H7 (cell line): ENCODE measurements at places on chromosomes 5 and 9. TPM values are rescaled to one million over a fixed set of nuclear protein-coding genes. Genes with fewer than 3 reads are reported as not detected.
A peak's percentile ranks its signal among the peaks of the same experiment; 100 is the strongest.

The CATSPER3 gene
- total RNA-seq = 0.07 TPM in 1 of 2 replicates, not detected in the other

The PLPP7 gene
- total RNA-seq = 8.2 and 8.8 TPM in 2 replicates

The IL4 gene
- total RNA-seq = not detected in 2 replicates

- no peak for DNase-seq
These were observed 25.2 kb upstream of the CTSV start for GRCh38 chr9:97064176-97064575.

GRCh38 chr9:14314929-14315874, 1.3 kb upstream of the NFIB start:
- peak; percentile 92 for DNase-seq

DNA sequence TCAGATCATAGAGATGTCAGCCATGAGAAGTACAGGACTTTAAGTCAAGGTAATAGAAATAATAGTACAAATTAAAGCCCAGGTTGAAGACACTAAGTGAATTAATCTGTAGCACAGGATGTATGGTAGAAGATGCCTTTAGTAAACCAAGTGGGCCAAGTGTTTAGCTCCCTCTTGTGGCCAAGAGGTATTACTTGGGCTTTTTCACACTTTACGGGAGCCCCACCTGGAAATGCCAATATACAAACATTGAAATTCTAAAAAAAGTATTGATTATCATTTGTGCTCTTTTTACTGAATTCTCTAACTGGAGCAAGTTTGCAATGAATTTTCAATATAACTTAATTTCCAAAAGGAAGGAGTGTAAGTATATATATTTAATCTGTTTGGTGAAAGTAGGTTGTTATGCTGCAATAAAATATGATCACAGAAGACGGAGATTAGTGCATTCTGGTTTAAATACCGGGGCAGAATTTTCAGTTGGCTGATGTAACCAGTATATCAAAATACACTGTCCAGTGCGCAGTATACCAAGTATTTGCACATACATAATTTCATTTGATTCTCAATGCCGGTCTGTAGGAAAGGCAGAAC, 84.7 kb downstream of the PARP8 start:
- peak; percentile 39 for DNase-seq

GRCh38 chr9:96071815-96072124, 196.3 kb downstream of the ERCC6L2 start:
- DNase-seq = no peak

DNA sequence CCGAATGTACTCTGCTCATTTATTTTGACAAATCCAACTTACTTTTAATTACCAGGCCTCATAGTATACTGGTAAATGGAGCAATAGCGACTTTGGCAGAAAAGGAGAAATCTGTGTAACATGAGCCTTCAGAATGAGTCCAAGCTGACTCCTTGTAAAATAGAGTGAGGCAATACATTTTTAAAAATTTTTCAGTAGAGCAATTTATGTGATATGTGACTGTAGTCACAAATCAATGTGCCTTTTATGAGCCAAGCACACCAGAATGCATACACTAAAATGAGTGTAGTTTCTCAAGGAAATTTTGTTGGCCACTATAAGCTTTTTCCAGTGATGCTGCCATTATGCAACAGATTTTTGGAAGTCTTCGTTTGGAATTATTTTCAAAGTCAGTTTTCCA, 73.8 kb downstream of the SNCAIP start:
- DNase-seq = no peak

DNA sequence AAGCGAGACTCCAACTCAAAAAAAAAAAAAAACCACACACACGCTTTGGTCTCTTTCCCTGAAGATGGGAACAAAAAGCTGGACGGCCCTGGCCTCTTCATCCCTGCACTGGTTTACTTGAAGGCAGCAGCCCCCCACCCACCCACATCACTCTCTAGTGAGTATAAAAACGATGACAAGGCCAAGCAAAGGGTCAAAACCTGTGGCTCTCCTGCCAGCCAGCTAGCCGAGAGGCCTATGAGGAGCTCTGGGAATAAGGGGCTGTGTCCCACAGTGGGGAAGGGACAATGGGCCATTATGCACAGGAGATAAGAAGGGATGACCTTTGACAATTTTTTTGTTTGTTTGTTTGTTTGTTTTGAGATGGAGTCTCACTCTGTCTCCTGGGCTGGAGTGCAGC, 13.1 kb downstream of the QRFP start:
- DNase-seq = no peak

DNA sequence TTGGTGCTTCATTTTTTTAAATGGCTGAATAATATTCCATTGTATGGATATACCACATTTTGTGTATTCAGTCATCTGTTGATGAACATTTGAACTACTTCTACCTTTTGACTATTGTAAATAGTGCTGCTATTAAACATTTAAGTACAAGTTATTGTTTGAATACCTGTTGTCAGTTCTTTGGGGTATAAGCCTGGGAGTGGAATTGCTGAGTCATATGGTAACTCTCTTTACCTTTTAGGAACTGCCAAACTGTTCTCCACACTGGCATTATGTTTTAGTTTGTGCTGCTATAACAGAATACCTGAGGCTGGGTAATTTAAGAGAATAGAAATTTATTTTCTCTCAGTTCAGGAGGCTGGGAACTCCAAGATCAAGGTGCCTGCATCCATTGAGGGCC, 15.7 kb upstream of the PDE8B start:
- no peak for DNase-seq

DNA sequence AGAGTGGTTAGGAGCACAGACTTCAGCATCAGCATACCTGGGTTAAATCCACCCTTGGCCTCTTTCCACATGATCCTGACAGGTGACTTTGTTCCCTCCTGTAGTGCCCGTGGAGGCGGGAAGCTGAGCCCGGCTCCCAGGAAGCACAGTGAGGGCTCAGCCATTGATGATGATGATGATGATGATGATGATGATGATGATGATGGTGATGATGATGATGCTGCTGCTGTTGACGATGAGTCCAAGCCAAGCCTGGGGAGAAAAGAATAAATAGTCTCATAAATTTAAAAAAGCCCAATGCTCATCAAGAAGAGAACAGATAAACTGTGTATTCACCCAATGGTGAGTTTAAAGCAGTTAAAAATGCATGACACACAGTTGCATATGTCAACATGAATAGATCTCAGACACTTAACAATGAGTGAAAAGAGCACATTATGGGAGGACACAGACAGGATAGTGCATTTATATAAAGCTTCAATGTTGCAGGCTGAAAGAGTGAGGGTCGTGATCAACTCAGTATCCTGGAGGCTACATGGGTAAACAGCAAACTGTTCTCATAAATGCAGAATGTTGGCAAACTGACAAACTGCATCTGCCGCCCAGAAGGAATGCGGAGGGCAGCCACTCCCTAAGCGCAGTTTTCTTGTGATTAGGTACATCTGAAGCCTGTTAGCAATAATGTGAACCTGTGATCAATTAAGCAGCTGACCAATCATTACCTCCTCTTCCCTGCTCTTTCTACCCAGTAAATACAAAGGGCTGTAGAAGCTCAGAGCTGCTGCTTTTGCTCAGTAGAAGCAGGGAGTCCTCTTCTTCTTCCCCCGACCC, 11.7 kb upstream of the CFAP157 start:
- DNase-seq = no peak

DNA sequence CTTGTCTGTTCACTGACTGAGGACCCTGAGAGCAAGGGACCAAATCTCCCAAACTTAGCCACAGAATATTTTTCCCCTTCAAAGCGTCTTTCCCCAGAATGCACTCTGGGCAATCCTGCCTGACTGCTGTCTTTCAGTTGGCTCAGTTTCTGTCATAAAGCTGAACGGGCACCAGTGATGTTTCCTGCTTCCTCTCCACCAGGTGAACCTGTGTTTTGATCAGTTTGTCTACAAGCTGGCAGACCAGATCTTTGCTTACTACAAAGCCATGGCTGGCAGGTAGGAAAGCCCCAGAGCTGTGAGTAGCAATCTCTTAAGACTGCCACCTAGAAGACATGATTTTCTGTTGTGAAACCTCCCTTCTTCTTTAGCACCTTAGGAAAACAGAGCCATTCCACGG, 61.8 kb downstream of the CYFIP2 start:
- no peak for DNase-seq
